Activated CD4-positive, alpha-beta T cell treated with anti-CD3 and anti-CD28 coated beads for 24 hours (primary cell): ENCODE measurements at places on chromosomes 13 and 19.

GRCh38 chr13:46749951-46750350 lies 47.0 kb downstream of the ESD start:
- DNase-seq: no peak

GRCh38 chr13:101382086-101382485 lies 34.2 kb downstream of the NALCN start:
- no peak for DNase-seq

GRCh38 chr13:92836171-92836570 lies 390.4 kb upstream of the GPC6 start:
- no peak for DNase-seq

DNA sequence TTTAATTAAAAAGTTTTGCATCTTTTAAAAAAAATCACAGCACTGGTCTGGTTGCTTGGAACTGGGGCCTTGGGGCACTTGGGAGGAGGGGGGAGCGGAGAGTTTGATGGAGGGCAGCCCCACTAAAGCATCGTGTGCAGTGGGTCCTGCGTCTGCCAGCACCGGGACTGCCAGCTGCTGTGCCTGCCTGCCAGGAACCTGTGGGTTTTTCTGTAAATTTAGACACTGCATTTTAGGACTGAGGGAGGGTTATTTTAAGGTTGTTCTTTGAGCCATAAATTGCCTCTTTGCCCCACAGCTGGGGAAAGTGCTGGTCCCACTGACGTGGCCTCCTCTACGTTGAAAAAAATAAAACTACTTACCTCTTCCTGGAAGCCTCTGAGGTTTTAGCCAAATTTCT lies 2.9 kb downstream of the KLF2 start:
- no peak for DNase-seq

- peak; percentile 72 for DNase-seq
Observed at GRCh38 chr19:40190891-40191835, at the start of gene MAP3K10. Gene MAP3K10 (plus strand): TSS chr19:40191426. CDS start chr19:40192032, 606 bp downstream.

DNA sequence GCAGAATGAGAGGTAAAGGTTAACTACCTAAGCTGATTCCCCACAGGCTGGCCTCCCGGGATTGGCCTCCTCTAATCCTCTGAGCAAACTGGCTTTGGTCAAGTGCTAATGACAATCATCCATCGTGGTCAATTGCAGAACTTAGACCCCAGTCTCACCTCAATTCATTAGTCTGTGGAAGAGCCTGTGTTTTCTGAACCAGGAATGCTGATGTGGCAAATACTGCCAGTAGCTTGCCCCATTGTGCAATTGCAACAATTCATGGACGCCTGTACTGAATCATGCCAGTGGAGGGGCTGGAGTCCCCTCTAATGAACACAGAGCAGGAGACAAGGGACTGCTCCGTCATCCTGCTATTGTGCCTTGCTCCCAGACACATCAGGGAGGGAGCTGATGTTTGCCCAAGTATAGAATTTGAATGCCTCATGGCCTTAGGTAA lies 1256.5 kb downstream of the EFNB2 start:
- no peak for DNase-seq

GRCh38 chr13:34772881-34773280 lies 169.2 kb upstream of the NBEA start:
- no peak for DNase-seq

GRCh38 chr19:690203-690602 lies 5.0 kb downstream of the PRSS57 start:
- DNase-seq: no peak

DNA sequence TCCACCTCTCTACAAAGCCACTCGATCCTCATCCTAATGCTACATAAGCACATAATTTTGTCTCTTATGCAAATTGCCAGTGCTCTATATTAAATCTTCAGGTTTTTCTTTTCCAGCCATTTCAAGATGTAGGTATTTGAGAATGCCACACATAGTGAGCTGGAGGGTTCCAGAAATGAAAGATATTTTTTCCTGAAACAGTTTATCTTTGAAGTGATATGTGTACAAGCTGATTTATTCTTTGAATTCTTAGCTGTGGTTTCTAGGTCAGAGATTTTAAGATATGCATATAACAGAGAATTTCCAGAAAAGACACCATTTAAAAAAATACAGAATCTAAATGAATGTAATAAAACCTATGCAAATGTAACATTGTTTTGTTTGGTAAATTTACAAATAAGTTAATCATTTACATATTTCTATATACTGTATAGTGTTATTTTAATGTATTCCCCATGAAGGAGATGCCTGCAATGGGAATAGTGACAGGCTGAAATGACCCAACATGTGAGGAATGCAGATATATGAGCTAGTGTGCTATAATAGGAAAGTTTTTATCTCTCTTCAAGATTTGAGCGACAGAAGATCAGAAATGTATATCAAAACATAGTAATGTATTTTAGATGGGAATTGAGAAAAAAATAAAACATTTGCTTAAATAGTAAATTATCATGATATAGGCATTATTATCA lies 570.2 kb downstream of the SLITRK1 start:
- no peak for DNase-seq

DNA sequence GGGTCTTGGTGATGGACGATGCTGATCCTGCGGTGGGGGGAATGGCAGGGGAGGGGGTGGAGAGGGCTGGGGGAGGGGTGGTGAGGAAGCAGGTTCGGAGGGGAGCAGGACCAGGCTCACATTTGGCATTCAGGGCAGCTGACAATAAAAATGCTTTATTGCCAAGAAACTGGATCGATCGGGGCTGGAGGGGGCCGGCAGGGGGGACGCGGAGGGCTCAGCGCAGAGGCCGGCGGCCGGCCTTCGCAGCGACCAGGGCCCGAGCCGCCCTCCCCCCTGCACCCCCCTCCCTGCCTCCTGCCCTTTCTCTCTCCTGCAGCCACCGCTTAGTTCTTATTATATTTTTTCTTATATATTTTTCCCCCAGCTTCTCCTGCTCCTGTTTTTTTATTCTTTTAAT lies 18.1 kb upstream of the POU2F2 start:
- DNase-seq: no peak

DNA sequence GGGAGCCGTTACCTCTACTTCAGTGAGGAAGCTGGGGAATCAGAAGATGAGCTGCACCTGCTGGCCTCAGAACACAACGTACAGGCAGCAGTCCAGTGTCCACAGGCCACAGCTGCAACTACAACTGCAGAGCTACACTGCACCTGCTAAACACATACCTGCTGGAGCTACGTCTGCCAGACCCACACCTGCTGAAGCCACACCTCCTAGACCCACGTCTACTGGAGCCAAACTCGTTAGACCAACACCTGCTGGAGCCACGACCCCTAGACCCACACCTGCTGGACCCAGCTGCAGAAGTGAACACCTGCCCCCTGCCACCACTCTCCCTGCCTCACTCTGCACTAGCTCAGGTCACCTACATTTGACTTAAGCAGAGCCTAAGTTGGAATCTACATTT lies 169.9 kb downstream of the USP12 start:
- no peak for DNase-seq

DNA sequence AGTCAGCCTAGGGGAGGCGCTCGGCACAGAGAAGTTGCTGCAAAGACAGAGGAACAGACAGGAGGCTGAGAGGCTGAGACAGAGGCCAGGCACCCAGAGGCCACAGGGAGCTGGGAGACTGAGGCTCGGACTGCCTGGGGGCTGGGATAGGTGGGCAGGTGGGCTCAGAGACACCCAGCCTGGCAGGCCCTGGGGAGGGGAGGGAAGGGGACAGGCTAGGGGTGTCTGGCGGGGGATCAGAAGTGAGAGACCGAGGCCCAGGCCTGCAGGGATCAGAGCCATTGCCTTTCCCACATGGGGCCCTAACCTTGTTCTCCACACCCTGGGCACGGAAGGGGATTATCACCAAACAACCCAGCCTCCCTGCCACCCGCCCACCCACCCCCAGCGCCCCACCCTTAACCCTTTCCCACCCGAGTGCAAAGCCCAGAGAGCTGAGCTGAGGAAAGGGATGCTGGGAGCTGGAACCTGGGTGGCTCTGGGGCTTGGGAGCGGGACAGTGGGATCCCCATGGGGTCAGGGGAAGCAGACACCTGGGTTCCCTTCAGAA lies 1.3 kb downstream of the NTN5 start:
- DNase-seq: no peak

- DNase-seq: no peak
Observed at GRCh38 chr13:27302643-27303262, 32.1 kb downstream of the RASL11A start.

DNA sequence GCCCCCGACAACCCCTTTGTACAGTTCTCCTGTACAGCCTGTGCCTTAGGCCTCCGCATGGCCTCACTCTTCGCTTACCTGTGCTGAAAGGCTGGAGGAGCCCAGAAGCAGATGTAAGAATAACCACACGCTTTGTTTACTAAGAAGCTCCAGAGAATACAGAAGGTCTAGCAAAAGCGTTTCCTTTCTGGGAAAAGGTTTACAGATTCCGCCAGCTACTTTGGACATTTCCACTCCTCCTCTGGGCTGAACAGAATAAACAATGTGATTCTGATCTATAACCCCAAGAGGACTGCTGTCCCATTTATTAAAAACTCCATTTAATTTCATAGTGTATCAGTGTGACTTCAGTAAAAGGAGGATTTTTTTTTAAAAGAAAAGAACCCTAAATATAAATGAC lies 339.2 kb downstream of the DNAJC15 start:
- no peak for DNase-seq

DNA sequence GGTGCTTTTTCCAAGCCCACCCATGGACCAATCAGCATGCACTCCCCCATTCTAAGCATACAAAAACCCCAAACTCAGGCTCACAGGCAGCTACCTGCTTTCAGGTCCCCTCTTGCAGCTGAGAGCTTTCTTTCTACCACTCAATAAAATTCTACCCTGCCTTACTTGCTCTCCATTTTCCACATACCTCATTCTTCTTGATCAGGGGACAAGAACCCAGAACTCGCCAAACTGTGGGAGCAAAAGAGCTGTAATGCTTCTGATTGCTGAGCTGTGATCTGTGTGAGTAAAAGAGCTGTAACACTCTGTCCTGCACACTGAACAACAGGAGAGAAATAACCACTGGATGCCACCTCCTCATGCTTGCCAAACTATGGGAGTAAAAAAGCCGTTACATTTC lies 972.1 kb downstream of the SLITRK5 start:
- no peak for DNase-seq

DNA sequence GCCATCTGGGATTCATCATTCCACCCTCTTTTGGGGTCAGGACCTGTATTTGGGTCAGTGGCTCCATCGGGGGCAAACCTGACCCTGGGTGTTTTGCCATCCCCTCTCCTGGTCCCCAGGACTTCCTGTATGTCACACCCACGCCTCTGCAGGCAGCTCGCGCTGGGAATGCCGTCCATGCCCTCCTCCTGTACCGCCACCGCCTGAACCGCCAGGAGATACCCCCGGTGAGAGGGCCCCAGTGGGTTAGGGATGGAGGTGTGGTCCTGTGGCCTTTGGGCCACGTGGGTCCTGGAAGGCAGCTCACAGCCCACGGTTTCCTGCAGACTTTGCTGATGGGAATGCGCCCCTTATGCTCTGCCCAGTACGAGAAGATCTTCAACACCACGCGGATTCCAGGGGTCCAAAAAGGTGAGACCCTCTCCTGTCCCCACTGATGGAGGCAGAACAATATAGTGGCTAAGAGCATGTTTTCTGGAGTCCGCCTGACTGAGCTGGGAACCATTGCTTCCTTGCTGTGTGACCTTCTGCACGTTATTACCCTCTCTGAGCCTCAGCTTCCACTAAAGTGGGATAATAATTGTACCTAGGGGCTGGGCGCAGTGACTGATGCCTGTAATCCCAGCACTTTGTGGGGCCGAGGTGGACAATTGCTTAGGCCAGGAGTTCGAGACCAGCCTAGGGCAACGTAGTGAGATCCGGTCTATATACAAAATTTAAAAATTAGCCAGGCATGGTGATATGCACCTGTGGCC lies 14.1 kb downstream of the CPT1C start:
- DNase-seq: no peak

- no peak for DNase-seq
Observed at GRCh38 chr19:58519087-58519354, 589 bp downstream of the ZBTB45 start.

DNA sequence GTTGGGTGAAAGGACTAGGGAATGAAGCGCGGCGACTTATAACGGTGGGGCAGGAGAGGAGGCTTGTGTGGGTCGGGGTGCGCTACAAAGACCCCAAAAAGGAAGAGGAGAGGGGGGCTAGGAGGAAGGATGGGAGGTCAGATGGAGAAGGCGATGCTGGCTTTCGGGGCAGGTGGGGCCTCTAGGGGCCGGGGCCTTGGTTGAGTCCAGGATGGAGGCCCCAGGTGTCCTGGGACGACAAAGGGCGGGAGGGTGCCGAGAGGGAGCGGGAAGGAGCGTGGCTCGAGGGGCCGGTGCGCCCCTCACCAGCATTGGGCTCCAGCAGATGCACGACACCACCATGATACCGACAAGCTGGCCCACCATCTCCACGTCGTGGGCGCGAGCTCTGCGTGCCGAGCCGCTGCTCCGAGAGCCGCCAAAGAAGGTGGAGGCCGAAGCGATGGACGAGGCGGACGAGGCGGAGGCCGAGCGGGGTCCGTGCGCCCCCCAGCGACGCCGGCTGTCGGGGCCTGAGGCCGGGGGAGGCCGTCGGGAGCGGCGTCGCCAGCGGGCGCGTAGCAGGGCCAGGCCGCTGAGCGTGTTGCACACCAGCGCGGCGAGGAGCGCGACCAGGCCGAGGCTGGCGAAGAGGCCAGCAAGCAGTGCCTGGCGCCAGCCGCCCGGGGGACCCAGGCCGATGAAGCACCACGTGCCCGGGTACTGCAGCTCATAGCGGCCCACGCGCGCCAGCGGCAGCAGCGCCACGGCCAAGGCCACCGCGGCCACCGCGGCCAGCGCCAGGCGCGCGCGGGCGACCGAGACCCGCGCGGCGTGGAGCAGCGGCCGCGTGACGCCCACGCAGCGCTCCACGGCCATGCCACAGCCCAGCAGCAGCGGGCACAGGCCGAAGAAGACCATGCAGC lies 1.8 kb downstream of the PTGER1 start:
- no peak for DNase-seq

- no peak for DNase-seq
Observed at GRCh38 chr19:11555246-11555645, 3.8 kb downstream of the ELOF1 start.

DNA sequence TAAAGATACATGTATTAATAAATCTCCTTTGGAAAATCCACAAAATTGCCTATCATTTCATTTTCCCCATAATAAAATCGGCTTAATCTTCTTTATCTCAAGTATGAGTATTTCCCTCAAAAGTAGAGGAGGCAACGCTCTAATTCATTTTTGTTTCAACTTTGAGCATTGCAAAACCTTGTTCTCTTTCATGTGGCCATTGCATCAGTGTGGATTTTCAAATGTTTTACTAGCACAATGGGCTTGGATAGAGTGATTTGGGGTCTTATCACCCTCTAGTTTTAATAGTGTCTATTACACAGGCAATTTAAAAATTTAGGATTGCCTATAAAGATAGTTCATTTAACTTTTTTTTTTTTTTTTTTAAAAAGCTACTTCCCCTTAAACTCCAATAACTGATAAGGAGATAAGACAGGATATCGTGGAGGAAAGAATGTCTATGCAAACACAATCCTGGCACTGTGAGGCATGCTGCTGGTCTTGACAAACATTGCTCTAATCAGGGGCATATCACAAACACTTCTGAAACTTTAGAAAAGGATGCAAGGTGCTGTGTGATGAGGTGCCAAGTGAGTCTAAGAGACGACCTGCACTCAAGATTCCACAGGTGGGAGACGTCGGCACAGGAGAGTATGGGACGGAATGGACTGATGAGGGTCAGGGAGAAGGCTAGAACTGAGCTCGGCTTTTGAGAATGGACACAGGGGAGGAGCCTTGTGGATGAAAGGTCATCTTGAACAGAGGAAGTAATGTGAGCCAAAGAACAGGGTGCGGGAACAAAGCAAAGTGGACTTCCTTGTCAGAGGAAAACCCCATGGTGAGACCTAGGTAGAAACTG lies 199.7 kb downstream of the IRS2 start:
- no peak for DNase-seq

GRCh38 chr13:113220141-113220598 lies 10.8 kb downstream of the CUL4A start:
- no peak for DNase-seq
